Muscle of leg (tissue), 16 donors: ENCODE measurements at places on chromosomes 6 and 20.

DNA sequence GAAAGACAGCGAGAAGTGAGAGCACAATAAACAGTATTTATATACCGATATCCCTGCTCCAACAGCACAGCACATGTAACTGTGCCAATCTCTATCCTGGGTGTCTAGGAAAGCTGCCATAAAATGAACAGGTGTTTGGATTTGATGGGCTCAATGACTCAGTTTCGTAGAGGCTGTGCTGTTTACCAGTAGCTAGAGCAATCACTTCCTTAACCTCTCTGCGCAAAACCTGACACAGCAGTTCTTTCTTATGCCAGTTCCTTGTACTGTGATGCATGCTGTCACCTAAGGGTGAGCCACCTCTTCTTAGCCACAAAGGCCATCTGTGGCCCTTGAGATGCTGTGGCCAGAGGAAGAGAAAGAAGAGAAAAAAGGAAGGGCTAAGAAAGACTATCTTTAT is 59.3 kb downstream of the SHPRH start:
- DNase-seq = peak; percentile 53

GRCh38 chr20:48461091-48461734 is 366.6 kb downstream of the PREX1 start:
- no peak for DNase-seq

- DNase-seq = no peak
Observed at GRCh38 chr6:25034431-25034921, 98.7 kb upstream of the RIPOR2 start.

- DNase-seq = peak; percentile 65
Observed at GRCh38 chr6:78605909-78606446, 261.4 kb upstream of the IRAK1BP1 start.

GRCh38 chr6:71533939-71534379 is 245.3 kb downstream of the OGFRL1 start:
- peak; percentile 52 for DNase-seq

- peak; percentile 9 for DNase-seq
Observed at GRCh38 chr6:80094017-80094416, 12.5 kb upstream of the BCKDHB start.

GRCh38 chr6:36244641-36245280 is 25.1 kb upstream of the PNPLA1 start:
- DNase-seq = no peak

DNA sequence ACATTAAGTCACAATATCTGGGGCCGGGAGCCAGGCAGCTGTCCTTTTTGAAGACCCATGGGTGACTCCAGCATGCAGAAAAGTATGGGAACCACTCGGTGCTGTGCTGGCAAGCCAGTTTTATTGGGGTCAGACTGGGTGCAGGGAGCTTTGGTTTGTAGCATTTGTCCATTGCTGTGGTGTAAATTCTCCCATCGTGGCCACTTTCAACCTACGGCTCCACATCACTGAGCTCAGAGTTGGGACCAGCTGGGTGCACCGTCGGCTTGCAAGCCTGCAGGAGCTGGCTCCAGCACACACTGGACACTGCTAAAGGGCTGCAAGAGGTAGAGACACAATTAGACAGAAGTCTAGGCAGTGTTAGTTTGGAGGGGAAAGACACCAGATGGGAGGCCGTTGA is 66.9 kb downstream of the SYNJ2 start:
- DNase-seq = no peak

- peak; percentile 77 for DNase-seq
Observed at GRCh38 chr6:153623496-153623895, 415.5 kb upstream of the OPRM1 start.
